Stimulated activated CD4-positive, alpha-beta T cell treated with anti-CD3 and anti-CD28 coated beads, Interleukin-1b, Interleukin-23, amount 100 ng/mL, for 1 hour (primary cell): ENCODE measurements at places on chromosomes 7 and 10.
A peak's percentile ranks its signal among the peaks of the same experiment; 100 is the strongest.

GRCh38 chr7:22121702-22122474 lies 176.2 kb upstream of the CDCA7L start:
- no peak for DNase-seq

- no peak for DNase-seq
These were observed 96.6 kb downstream of the FAM53B start for GRCh38 chr10:124647421-124648130.

DNA sequence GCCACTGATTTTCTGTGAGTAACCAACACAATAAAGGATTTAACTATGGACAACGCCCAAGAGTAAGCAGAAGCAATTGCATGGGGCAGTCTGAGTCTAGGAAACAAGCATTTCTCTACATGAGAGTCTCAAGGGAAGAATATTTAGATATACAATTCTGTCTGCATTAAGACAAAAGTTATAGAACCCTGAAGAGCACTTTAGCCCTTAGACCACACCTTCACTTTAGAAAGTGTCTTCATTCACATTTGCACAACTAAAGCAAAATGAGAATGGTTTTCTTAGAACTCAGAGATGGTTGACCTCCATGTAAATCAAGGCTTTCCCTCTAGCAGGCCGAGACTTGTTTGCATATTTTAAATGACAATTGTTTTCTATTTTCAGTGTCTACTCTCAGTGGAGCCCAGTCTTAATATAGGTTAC lies 25.5 kb upstream of the TRIM24 start:
- no peak for DNase-seq

DNA sequence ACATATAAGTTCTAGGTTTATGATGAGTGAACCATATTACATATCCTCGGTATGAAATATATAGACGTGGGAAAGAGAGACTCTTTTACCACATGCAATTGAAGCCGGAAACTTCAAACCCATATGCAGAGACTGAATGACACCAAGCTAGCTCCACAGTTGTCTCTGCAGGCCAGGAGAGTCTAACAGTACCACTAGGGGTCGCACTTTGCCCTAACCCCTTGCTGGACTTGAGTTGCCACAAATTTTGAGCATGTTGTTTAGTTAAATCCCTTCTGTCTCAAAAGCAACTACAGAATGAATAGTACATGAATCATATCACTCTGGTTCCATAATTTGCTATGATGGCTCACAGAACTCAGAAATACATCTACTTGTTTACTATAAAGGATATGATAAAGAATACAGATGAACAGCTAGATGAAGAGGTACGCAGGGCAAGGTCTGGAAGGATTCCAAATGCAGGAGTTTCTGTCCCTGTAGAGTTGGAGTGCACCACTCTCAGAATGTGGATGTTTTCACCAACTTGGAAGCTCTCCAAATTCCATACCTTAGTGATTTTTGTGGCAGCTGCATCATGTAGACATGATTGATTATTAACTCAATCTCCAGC lies 112.4 kb upstream of the YAE1 start:
- peak; percentile 20 for DNase-seq

- no peak for DNase-seq
These were observed 114.2 kb upstream of the HABP2 start for GRCh38 chr10:113438652-113439051.

GRCh38 chr7:1458683-1459511 lies at the start of gene MICALL2:
MICALL2 (minus strand) TSS chr7:1459470; CDS start chr7:1459326, 144 bp downstream.
- DNase-seq: no peak

DNA sequence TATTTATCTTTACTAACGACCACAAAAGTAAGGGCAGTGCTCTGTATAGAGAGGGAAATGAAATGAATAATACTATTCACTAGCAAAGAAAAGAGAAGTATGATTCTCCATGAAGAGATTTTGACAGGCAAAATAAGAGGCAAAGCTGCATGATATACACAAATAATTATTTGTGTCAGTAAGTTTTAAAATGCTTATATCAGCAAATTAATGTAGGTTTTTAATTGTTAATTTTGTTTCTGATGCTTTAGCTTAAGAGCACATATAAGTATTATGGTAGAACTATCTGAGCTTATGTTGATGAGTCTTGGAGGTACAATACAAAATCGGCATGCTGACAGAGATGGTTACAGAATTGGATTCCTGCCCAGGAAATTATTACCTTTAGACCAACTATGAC lies 383.1 kb upstream of the VSTM2A start:
- DNase-seq: no peak

DNA sequence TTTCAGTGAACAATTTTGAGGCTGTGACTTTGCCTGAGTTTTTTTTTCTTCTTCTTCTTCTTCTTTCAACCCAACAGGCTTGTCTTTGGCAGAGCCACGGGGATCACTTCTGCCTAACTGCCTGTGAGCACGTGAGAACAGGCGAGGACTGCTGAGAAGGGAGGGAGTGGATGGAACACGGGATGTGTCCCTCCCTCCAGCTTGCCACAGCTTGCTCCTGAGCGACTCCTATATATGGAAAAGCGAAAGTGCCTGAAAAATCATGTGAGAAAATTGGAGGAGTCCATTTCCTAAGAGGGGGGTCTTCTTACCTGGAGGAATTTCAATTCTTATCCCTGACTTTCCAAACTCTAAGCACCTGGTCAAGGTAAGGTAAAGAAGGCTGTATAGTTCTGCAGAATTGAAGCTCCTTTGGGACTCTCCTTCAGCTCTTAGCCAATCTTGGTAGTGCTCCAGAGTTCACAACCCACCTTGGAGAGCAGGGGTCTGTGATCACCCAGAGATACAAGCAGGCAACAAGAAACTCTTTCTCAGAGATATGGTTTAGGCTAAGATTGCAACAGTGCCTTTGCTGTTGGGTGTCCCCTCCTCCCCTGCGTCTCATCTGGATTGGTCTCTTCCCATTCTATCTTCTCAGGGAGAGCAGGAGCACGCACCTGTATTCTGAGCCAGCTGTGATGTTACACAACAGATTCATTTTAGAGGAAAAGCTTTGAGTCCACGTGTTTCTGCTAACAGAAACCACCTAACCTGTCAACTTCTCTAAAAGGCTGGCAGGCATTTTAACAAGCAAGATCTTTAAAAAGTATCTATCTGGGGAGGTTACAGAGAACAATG lies at the start of gene MAT1A:
Gene MAT1A (minus strand): TSS at position 208 of the 837 bp plus-strand sequence. CDS start 235 bp downstream, outside the sequence.
- no peak for DNase-seq

DNA sequence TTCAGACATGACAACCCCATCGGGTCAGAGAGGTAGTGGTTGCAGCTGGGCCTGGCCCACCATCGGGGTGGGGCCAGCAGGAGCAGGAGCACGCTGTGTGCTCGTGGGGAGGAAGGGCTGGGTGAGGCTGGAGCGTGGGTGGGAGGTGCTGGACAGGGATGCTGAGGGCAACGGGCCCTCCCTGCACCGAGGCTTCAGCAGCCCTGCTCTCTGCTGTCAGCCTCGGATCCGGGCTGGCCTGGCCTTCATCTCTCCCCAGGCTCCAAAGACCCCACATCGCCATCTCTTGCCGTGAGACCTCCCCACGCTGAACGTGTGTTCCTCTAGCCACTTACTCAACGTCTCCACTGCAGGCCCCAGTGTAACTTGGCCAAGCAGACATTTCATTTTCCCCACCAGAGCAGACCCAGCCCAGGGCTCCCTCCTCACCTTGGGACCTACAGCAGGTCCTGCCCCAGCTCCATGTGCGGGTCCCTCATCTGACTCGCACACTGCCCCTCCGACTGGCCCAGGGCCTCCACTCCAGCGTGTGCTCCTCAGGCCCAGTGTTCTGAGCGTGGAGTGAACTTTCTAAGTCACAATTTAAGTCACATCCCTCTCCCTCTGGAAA lies 462.4 kb downstream of the DNAJB6 start:
- no peak for DNase-seq

- DNase-seq: no peak
These were observed 44.8 kb downstream of the PRKAG2 start for GRCh38 chr7:151832138-151832537.

DNA sequence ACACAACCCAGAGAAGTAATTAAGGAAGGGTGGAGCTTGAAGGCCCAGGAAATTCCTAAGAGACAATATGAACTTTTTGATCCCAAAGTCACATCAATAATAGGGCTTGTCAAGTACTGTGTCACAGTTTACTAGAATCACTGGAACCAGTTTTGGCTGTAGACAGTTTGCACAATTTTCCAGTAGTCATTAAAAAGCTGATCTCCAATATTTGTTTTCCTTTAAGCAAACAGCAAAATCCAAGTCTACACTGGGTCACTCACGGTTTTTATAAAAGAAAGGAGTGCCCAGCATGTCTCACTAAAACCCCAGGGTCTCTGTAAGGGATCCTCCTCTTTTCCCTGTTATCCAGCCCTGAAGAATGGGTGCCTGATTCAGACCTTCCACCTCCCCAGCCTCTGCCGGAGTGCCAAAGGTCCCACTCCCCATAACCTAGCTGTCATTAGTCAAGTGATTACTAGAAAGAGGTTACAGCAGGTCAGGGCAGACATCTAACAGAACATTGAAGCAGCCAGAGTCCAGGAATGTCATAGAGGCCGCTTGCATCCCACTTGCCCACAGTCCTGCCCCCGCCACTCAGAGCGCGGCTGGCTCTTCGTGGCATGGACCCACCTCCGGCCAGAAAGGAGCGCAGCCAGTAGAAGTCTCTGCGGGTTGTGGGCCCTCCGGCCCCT lies 552 bp downstream of the SLC25A16 start:
- no peak for DNase-seq

GRCh38 chr7:38476764-38477163 lies 154.4 kb downstream of the AMPH start:
- DNase-seq: no peak

DNA sequence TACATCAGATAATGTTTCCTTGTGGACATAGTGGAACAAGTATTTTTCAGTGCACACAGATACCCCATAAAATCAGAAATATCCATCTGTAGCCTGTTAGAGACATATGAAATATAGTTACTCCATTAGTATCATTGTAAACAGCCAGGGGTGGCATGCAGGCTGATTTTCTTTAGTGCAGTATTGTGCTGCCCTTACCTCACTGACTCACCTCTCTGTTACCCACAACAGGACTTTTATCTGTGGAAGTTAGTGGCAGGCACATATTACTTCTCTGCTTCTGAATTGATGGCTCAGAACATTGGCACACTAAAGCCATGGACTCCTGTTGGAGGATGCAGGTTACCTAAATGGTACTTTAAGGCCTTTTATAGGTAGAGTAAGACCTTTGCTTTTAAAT lies 70.0 kb downstream of the SLC25A40 start:
- DNase-seq: no peak

DNA sequence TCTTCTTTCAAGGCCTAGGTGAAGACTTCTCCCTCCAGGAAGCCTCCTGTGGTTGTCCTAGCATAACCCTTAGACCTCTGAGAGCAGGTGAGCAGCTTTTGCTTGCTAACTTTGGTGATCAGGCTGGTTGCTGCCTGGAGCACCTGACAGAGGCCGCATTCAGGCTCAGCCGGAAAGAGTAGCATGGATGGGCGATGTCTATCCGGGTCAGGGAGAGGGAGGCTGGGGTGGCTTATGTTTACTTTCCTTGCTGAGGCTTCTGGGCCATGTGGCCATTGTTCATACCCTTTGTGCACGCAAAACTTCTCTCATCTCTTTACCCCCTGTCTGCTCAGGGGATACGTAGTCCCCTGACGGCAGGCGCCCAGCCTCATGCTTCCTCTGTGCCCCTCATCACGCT lies 27.4 kb upstream of the PCBD1 start:
- no peak for DNase-seq

DNA sequence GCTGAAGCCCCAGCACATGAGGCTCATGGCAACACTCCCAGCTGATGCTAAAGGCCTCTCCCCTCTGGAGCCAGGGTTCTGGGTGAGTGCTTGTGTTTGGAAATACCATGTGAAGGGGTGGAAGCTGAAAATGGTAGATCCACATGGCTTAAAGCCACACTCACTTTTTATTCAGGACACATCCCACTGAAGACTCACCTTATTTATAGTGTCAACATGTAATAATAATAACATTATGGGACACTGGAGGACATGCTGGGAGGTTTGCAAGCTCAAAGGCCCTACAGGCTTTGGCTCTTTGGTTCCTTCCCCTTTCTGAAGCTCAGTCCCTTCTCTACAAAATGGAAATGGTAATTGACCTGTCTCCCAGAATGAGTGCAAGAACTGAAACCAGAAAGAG lies 318.0 kb downstream of the GRID1 start:
- no peak for DNase-seq

DNA sequence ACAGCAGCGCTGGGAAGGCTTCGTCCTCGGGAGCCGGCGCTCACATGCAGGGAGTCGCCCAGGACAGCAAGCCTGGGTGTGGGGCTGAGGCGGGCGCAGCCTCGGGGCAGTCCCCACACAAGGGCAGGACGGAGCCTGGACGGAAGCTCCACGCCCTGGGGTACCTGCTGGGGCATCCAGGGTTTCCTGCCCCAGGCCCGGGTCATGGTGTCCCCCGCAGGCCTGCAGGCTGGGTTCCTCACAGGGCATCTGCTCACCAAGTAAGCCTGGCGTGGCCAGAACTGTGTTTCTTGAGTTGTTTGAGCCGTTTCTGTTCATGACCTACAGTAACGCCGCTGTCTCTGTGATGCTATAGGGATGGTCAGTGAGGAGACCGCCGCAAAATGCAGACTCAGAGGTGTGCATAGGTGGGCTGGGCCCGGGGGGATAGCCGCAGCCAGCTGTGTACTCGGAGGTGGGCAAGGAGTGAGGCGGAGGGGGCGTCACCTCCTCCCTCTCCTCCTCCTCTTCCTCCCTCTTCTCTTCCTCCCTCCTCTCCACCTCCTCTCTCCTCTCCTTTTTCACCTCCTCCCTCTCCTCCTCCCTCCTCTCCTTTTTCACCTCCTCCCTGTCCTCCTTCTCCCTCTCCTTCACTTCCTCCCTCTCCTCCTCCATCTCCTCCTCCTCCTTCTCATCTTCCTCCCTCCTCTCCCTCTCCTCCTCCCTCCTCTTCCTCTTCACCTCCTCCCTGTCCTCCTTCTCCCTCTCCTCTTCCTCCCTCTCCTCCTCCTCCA lies 438.9 kb downstream of the DNAJB6 start:
- DNase-seq: no peak

GRCh38 chr7:151896486-151896885 lies 19.6 kb upstream of the PRKAG2 start:
- no peak for DNase-seq

GRCh38 chr10:20993830-20994527 lies 96.9 kb upstream of the NEBL start:
- DNase-seq: no peak

DNA sequence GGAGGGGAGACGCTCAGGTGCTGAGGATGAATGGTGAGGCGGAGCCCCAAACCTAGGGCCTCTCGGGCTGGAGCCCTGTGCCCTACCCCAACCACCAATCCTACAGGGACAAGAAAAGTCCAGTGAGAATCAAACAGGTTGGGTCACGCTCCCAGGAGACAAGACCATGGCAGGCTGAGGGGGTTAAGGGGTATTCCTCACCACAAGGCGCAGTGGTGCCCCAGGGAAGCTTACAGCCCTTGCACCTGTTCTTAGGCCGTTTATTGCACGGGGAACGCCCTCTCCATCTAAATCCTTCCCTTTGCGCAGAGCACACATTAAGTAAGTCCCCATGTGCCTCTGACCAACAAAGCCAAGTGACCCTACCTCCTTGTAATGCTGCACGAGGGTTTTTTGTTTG lies 3.5 kb downstream of the FZD9 start:
- no peak for DNase-seq

- no peak for DNase-seq
These were observed 60.1 kb upstream of the CARD11 start for GRCh38 chr7:3103614-3104398.

GRCh38 chr10:125340903-125341302 lies 180.5 kb upstream of the CTBP2 start:
- DNase-seq: no peak
